Stimulated activated CD8-positive, alpha-beta memory T cell treated with anti-CD3 and anti-CD28 coated beads, Interleukin-7, amount 100 ng/mL, for 4 hours (primary cell): ENCODE measurements at places on chromosomes 13 and 19.

DNA sequence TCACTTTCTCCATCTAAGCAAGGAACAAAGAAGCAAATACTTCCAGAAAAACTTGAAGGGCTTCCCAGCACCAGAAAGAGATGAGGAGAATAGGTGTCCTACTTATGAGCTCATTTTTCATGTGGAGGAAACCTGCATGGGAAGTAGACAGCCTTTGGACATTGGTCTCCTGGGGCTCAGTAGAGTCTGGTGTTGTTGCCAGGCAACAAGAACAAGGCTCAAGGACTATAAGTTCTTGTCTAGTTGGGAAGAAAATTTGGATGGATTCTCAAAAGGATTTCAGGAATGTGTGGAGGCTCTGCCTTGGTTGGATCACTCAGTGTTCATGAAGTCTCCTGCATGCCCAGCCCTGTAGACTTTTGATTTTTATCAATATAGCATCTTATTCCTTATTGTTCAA, 84.5 kb downstream of the MBNL2 start:
- DNase-seq = no peak

- DNase-seq = no peak
Observed at GRCh38 chr19:4300589-4300988, 1.6 kb downstream of the TMIGD2 start.

GRCh38 chr13:30191491-30192100, 115.8 kb downstream of the KATNAL1 start:
- DNase-seq = no peak

GRCh38 chr13:30319130-30319529, 11.8 kb upstream of the KATNAL1 start:
- no peak for DNase-seq

DNA sequence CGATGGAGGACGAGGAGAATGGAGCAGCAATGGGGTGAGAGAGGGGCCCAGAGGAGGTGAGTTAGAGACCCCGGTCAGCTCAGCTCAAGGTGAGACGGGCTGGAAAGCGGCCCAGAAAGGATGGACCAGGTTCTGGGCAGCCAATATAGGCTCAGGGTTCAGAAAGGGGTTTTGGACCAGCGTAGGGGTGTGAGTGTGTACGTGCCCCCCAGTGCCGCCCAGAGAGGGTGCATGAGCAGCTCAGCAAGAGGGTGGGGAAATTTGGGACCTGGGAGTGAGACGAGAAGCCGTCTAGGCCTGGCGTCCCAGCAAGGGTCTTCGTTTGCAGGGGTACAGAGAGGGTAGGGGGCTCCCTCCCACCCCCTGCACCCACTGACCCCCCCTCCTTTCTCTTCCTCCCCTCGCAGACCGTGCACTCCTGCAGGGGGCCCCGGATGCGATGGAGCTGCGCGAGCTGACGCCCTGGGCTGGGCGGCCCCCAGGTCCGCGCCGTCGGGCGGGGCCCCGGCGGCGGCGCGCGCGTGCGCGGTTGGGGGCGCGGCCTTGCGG, 12.1 kb downstream of the FUT6 start:
- no peak for DNase-seq

DNA sequence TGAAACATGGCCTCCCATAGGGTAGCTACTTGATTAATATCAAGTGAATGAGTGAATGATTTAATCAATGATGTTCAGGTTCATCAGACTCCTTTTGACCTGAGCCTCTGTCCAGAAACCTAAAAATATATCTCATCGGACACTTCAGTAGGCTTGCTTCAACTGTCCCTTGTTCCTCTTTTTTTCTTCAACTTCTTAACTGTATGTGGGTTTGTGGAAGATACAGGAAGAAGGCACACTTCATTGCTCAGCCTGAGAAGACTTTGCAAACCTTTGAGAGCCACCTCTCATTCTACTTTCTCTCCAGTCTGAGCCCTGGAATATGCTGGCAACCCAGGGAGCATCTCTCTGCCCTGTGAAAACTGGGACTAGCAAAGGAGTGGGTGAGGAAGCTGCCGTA, 557.0 kb downstream of the FGF9 start:
- DNase-seq = no peak

DNA sequence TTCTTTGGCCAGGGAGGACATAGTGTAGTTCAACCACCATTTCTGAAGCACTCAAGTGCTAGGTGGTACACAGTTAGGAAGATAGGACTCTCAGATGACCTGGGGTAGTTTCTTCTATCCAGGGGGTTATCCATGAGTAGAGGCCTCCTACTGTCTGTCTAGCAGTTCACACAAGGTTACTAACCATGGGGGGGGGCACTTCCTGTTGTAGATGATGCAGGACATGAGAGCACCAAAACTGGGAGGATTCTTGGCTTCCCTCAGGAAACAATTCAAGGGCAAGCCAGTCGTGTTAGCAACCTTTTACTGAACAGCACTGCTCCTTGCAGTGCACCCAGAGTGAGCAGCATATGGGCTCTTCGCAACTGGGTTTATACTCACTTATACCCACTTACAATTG, 8.9 kb upstream of the TPP2 start:
- DNase-seq = no peak

- no peak for DNase-seq
Observed at GRCh38 chr19:47075179-47075810, 26.9 kb upstream of the TMEM160 start.
